ENCODE measurements at places on chromosomes 6 and 20. TPM values are rescaled to one million over a fixed set of nuclear protein-coding genes. Genes with fewer than 3 reads are reported as not detected.
A peak's percentile ranks its signal among the peaks of the same experiment; 100 is the strongest.

KCNQ5 gene
- 0.68 TPM for polyA plus RNA-seq

BPIFA1 gene
- polyA plus RNA-seq = not detected

HCRTR2 gene
- 0.15 TPM for polyA plus RNA-seq

TAGAP gene
- not detected for polyA plus RNA-seq

DNA sequence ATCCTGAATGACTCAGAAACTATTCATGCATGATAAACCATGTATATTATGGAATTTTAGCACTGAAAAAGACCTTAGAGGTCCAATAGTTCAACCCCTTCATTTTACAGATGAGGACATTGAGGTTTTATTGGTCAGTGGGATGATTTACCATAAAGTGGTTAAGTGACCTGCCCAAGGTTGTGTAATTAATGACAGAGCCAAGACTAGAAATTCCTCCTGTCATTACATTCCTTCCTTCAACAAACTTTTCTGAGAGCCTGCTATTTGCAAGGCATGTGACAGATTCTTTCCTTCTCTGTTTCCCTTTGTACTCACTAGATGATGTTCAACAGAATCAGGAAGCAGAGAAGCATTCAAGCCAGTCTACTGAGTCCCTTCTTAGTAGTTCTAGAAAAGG, 170.7 kb upstream of the KCNK16 start:
- no peak for DNase-seq
- H3K36me3 ChIP-seq = no peaks in the 10 kb centered on the region
- H3K27me3 ChIP-seq = no peaks in the 10 kb centered on the region
- H3K4me1 ChIP-seq = peaks cover 19% of the 10 kb centered on the region

DNA sequence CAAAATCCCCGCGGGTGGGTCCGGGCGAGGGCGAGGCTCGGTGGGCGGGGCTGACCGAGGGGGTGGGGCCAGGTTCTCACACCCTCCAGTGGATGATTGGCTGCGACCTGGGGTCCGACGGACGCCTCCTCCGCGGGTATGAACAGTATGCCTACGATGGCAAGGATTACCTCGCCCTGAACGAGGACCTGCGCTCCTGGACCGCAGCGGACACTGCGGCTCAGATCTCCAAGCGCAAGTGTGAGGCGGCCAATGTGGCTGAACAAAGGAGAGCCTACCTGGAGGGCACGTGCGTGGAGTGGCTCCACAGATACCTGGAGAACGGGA, 809 bp downstream of the HLA-G start:
- peak; percentile 80 for DNase-seq
- H3K4me3 ChIP-seq = peak overlapping the region; percentile 71
- H3K4me1 ChIP-seq = no peaks in the 10 kb centered on the region
